ENCODE measurements at places on chromosomes 13 and 19.

DNA sequence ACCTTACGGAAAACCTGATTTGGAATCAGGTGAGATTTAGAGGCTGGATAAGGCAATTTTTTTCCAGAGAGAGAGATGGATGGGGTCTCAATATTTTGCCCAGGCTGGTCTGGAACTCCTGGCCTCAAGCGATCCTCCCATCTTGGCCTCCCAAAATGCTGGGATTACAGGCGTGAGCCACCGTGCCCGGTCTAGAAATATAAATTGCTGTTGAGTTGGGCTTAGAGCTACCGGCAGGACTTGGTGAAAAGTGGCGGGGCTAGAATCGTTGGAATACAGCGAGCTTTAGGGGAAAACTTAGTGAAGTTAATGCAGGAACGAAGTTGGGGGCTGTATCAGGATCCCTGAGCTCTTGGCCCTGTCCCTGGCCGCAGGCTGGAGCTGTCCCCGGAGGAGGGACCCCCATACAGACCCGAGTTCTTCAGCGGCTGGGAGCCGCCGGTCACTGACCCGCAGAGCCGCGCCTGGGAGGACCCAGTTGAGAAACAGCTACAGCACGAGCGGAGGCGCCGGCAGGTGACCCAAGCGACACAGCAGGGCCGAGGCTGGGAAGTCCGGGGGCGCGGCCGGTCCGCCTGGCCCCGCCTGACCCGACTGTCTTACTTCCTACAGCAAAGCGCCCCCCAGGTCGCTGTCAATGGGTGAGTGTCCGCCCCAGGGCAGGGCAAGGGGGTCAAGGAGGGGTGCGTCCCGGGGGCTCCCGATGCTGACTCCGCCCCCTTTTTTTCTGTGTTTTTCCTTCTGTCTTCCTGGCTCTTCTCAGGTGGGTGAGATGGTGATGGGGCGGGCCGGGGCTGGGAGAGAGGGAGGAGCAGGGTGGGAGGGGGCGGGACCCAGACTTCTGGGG lies 7.6 kb downstream of the EPS8L1 start:
- DNase-seq: no peak

- DNase-seq: no peak
These were observed 174.6 kb downstream of the ITGBL1 start for GRCh38 chr13:101626925-101627555.

DNA sequence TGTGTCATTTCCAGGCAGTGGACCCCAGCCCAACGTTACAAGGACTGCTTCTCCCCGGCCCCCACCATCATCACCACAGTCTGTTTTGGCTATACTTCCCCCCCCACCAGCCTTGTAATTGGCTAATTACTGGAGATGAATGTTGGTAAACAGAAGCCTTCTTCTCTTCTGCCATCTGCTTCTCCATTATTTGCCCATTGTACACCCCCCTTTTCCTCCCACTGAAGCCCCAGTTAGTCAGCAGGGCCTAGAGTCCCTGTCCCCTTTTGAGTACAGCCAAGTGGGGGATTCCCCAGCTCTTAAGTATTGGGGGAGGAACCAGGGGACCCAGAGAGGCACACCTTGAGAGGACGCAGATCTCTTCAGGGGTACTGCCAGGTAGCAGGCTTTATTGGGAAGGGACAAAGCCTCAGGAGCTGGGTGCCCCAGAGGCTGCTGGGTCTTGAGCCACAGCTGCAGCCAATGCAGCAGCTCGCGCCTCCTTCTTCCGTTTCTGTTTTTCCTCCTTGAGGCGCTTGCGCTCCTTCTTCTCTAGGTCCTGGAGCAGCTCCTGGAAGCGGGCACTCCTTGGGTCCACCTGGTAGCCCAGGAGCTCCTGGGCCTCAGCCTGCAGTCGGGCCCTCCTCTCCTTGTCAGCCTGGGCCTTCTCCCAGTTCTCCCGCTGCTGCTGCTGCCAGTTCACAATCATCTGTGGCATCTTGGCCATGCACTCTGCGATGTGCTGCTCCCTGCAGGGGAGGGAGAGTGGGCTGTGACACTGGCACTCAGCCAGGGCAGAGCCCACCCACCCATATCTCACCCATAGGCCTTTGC lies 3.0 kb downstream of the GADD45GIP1 start:
- DNase-seq: no peak

GRCh38 chr19:6372594-6373095 lies at the start of gene ALKBH7:
Gene ALKBH7, plus strand, starts transcription at chr19:6372794. Its CDS starts 27 bp downstream, at chr19:6372821.
- DNase-seq: peak; percentile 98

DNA sequence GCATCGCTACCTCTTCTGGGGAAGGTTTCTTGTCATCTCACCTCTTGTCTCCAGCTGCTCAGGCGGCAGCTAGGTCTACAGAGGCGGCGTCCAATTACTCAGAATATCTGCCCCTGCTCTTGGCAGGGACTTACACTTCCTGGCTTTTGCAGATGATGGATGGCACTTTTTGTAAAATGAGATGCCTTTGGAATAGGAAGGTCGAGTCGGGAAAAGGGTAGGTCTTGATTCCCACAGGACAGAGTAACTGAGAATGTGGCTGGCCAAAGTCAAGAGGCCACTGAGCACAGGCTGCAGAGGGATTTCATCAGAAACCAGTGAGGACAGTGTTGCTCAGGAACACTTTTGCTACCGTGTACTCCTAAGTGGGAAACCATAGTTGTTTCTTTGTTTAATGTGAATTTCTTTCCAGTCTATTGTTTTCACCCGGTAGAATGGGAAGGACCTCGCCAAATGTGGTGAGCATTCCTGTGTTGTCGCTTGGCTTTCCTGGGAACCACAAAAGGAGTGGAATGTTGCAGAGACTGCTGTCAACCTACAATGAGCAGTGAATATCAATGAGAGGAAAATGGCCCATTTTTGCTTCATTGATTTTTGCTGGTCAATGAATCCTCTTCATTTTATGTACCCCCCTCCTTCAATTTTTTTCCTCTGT lies 383.7 kb downstream of the HS6ST3 start:
- no peak for DNase-seq

DNA sequence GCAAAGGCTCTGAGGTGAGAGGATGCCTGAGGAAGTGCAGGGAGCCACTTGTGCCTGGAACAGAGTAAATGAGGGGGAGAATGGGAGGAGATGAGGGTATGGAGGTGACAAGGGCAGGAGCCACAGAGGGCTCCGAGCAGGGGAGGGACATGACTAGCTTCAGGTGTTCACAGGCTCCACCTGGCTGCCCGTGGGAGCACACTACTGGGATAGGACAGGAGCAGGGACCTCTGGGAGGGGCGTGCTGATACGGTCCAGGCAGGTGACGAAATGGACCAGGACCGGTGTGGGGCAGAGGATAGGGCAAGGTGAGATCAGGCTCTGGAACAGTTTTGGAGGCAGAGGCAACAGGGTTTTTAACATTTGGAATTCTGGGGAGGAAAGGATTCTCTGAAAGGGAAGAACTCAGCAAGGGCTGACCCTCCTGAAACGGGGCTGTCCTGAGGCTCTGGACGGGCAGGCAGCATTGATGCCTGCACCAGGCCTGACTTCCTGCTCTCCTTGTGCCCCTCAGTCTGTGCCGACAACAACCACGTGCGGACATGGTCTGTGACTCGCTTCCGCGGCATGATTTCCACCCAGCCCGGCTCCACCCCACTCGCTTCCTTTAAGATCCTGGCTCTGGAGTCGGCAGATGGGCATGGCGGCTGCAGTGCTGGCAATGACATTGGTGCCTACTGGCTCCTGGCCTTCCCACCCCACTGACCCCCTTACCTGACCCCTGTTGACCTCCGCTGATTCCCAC lies 11.6 kb downstream of the SHKBP1 start:
- no peak for DNase-seq

GRCh38 chr19:33291623-33292534 lies 10.5 kb downstream of the CEBPA start:
- DNase-seq: peak; percentile 44

GRCh38 chr19:58328999-58329398 lies 2.2 kb downstream of the ZSCAN22 start:
- no peak for DNase-seq

GRCh38 chr13:75587679-75588078 lies 38.1 kb downstream of the UCHL3 start:
- no peak for DNase-seq
